Esophagus squamous epithelium (tissue), 5 donors: ENCODE measurements at places on chromosomes 7 and 10.
A peak's percentile ranks its signal among the peaks of the same experiment; 100 is the strongest.

DNA sequence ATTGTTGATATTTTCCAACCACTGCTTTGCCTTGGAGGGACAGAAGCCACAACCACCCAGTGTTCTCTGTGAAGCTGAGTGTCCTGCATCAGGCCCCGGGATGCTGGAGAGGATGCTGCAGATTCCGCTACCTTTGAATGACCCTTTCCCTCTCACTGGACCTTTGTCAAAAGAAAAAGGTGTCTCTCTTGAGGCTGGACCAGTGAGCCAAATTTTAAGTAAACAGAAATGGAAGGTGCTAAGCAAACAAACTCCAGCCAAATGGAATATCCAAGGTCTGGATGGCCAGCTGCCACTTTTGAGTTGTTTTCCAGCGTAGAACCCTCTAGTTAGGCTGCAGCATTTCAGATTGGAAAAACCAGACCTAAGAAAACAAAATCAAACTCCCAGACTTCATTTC, 145.5 kb downstream of the TRIL start:
- DNase-seq = no peak
- no peaks in the 10 kb centered on the region for H3K36me3 ChIP-seq
- H3K27ac ChIP-seq = peak overlapping the region; percentile 14
- H3K27me3 ChIP-seq = no peaks in the 10 kb centered on the region

DNA sequence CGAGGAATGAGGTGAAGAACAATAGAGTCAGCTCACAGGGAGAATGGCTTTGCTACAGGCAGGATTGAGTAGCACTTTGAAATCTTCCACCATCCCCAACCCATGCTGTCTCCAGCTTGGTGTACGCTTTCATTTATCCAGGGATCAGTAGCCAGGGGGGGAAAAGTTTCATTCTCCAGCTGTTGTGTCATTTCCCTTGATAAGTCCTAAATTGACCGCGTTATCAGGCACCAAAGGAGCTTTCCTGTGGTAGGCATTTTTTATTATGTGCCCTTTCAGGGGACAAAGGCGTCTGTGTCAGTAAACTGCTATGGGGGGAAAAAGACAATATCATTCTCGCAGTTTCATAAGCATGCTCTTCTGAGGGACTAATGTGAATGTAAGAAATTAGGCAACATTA, 106.6 kb upstream of the YAE1 start:
- DNase-seq = no peak
- no peak overlapping the region for H3K4me3 ChIP-seq
- H3K4me1 ChIP-seq = no peaks in the 10 kb centered on the region
- no peaks in the 10 kb centered on the region for H3K27me3 ChIP-seq

DNA sequence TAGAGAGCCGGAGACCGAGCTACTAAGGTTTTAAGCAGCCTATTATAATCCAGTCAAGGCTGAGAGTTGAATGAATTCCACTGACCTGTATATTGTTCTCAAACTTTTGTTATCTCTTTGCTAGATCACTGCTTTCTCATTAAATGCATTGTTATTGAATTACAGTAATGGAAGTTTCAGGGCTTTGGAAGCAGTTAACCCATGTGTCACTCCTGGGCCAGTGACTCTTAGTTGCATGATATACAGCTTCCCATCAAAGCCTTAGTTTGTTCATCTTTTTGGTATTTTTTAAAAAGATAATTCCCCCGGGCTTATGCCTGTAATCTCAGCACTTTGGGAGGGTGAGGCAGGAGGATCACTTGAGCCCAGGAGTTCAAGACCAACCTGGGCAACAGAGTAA, 55.4 kb upstream of the KIAA1217 start:
- H3K27me3 ChIP-seq = no peaks in the 10 kb centered on the region
- no peak overlapping the region for H3K27ac ChIP-seq
- H3K4me1 ChIP-seq = no peaks in the 10 kb centered on the region
- DNase-seq = no peak
- no peak overlapping the region for H3K4me3 ChIP-seq

GRCh38 chr7:132438926-132439325, 137.3 kb downstream of the PLXNA4 start:
- no peak overlapping the region for H3K27ac ChIP-seq
- no peak overlapping the region for H3K4me3 ChIP-seq
- no peak for DNase-seq
- H3K27me3 ChIP-seq = peaks cover 5% of the 10 kb centered on the region
- H3K36me3 ChIP-seq = no peaks in the 10 kb centered on the region

DNA sequence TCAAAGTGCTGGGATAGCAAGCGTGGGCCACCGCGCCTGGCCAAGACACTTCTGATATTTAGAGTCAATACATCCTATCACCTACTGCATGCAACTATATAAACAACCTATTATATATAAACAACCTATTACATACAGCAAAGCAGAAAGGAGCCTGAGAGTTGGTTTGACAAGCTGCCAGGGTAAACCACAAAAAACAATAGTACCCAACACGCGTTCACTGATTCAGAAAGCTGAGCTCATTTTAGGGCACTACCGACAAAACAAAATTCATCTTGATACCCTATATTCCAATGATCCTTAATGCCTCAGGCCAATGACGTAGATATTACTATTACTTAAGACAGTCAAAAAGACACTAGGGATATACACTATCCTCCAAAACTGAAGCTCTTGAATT, 16.2 kb downstream of the MALSU1 start:
- no peak overlapping the region for H3K4me3 ChIP-seq
- no peaks in the 10 kb centered on the region for H3K36me3 ChIP-seq
- H3K4me1 ChIP-seq = no peaks in the 10 kb centered on the region
- no peak overlapping the region for H3K27ac ChIP-seq
- DNase-seq = no peak
- no peaks in the 10 kb centered on the region for H3K27me3 ChIP-seq

GRCh38 chr10:43942096-43942850, 293.6 kb upstream of the ZNF32 start:
- no peaks in the 10 kb centered on the region for H3K36me3 ChIP-seq
- no peaks in the 10 kb centered on the region for H3K4me1 ChIP-seq
- no peak overlapping the region for H3K27ac ChIP-seq
- DNase-seq = no peak
- H3K27me3 ChIP-seq = no peaks in the 10 kb centered on the region
- no peak overlapping the region for H3K4me3 ChIP-seq
